ENCODE measurements at places on chromosomes 2 and 18. TPM values are rescaled to one million over a fixed set of nuclear protein-coding genes. Genes with fewer than 3 reads are reported as not detected.

DSC1 gene
- total RNA-seq: 0.93 TPM

TRIB2 gene
- total RNA-seq: 5.1 TPM

WDFY1 gene
- total RNA-seq: 24.4 TPM

IFIH1 gene
- 35.9 TPM for total RNA-seq

MAIP1 gene
- total RNA-seq: 36.5 TPM

Data from activated naive CD8-positive, alpha-beta T cell treated with anti-CD3 and anti-CD28 coated beads for 36 hours (primary cell).